RWPE2 (cell line): ENCODE measurements at places on chromosomes 6 and 20.

GRCh38 chr6:111628142-111628850 lies 22.6 kb upstream of the TRAF3IP2 start:
- H3K36me3 ChIP-seq: no peaks in the 10 kb centered on the region
- no peak for DNase-seq
- H3K27me3 ChIP-seq: no peaks in the 10 kb centered on the region
- no peak overlapping the region for H3K4me3 ChIP-seq
- H3K4me1 ChIP-seq: peaks cover 2% of the 10 kb centered on the region
- H3K27ac ChIP-seq: no peak overlapping the region

DNA sequence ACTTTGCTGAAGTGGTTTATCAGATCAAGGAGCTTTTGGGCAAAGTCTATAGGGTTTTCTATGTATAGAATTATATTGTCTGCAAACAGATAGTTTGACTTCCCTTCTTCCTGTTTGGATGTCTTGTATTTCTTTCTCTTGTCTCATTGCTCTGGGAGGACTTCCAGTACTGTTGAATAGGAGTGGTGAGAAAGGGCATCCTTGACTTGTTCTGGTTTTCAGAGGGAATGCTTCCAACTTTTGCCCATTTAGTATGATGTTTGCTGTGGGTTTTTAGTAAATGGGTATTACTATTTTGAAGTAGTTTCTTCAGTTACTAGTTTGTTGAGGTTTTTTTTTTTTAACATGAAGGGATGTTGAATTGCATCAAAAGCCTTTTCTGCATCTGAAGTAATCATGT lies 36.1 kb downstream of the KCNS1 start:
- H3K27ac ChIP-seq: no peak overlapping the region
- DNase-seq: no peak
- no peak overlapping the region for H3K4me3 ChIP-seq
- H3K4me1 ChIP-seq: peaks cover 59% of the 10 kb centered on the region
- H3K36me3 ChIP-seq: peaks cover 26% of the 10 kb centered on the region

- H3K36me3 ChIP-seq: no peaks in the 10 kb centered on the region
- DNase-seq: no peak
- H3K27ac ChIP-seq: no peak overlapping the region
- no peak overlapping the region for H3K4me3 ChIP-seq
Measured at GRCh38 chr6:130766239-130767144, 60.7 kb upstream of the SMLR1 start.

DNA sequence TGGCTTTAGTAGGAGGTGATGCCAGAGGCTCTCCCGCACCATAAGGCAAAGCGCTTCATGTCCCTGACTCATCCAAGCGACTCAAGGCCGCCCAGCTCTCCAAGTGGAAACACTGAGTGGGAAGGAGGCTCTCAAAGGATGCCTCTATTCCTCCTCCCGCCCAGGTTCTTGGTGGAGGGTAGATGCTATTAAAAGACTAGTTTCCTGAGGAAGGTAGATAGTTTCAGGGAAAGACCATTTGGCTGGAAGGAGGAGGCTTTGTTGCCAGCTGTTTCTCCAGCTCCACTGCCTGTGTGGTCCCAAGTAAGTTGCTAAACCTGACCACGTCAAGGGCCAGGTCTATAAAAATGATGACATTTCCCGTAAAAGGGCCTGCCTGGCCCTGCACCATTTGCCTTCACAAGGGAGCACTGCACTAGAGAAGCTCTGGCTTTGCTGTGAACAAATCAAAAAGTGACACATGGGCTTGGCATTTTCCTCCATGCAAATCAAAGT lies 48.2 kb downstream of the GMDS start:
- DNase-seq: no peak
- H3K27me3 ChIP-seq: no peaks in the 10 kb centered on the region
- no peak overlapping the region for H3K27ac ChIP-seq
- no peak overlapping the region for H3K4me3 ChIP-seq
- no peaks in the 10 kb centered on the region for H3K4me1 ChIP-seq

- no peak overlapping the region for H3K27ac ChIP-seq
- no peaks in the 10 kb centered on the region for H3K4me1 ChIP-seq
- no peaks in the 10 kb centered on the region for H3K36me3 ChIP-seq
- H3K27me3 ChIP-seq: no peaks in the 10 kb centered on the region
- DNase-seq: no peak
Measured at GRCh38 chr6:46674410-46674809, 13.3 kb upstream of the TDRD6 start.

DNA sequence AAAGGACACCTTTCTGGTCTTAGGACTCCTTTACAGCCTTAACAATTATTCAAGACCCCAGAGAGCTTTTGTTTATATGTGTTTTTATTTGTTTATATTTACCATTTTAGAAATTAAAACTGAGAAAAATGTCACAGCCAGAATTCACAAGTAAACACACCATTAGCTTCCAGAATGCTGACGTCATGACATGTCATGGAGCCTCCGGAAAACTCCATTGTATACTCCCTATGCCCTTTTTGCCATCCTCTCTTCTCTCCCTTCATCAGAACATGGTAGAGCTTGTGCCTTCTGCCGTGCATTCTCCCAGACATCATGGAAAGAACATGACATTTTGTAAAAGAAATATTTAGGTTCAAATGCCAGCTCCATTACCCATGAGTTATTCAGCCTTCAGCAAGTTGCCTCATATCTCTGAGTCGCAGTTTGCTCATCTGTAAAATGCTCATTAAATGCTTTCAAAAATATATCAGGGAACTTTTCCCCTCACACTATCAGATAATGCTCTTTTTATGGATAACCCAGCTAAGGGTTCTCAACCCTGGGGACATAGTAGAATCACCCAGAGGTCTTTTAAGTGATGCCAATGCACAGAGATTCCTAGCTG lies 27.8 kb downstream of the TNFAIP3 start:
- no peaks in the 10 kb centered on the region for H3K27me3 ChIP-seq
- DNase-seq: no peak
- H3K4me3 ChIP-seq: no peak overlapping the region
- peak overlapping the region; percentile 38 for H3K27ac ChIP-seq
- H3K36me3 ChIP-seq: no peaks in the 10 kb centered on the region
- H3K4me1 ChIP-seq: peaks cover 26% of the 10 kb centered on the region

- DNase-seq: no peak
- no peak overlapping the region for H3K4me3 ChIP-seq
- no peaks in the 10 kb centered on the region for H3K36me3 ChIP-seq
- H3K27me3 ChIP-seq: no peaks in the 10 kb centered on the region
Measured at GRCh38 chr20:8408587-8409307, 276.7 kb downstream of the PLCB1 start.

- DNase-seq: peak; percentile 47
- no peaks in the 10 kb centered on the region for H3K27me3 ChIP-seq
- H3K4me3 ChIP-seq: no peak overlapping the region
- no peaks in the 10 kb centered on the region for H3K36me3 ChIP-seq
Measured at GRCh38 chr20:53767206-53767930, 173.7 kb upstream of the ZNF217 start.

DNA sequence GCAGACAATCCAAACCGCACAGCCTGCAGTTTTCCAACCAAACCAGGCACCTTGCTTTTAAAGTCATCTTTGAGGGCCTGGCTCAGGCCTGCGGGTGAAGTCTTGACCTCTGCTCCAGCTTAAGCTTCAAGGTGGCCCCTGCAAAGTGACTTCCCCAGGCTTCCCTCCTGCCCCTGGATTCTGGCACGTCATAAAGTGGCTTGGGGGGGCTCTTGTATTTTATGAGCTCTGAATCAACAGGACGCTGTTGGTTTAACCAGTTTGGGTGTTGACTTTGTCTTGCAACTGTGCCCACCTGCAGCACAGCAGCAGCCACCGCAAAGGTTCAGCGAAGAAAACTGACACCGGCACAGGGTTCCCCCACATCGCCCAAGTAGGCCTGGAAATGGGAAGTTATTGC lies 81.2 kb downstream of the NFATC2 start:
- H3K27me3 ChIP-seq: no peaks in the 10 kb centered on the region
- H3K4me1 ChIP-seq: peaks cover 11% of the 10 kb centered on the region
- H3K4me3 ChIP-seq: no peak overlapping the region
- H3K36me3 ChIP-seq: no peaks in the 10 kb centered on the region
- no peak overlapping the region for H3K27ac ChIP-seq
- peak; percentile 66 for DNase-seq

DNA sequence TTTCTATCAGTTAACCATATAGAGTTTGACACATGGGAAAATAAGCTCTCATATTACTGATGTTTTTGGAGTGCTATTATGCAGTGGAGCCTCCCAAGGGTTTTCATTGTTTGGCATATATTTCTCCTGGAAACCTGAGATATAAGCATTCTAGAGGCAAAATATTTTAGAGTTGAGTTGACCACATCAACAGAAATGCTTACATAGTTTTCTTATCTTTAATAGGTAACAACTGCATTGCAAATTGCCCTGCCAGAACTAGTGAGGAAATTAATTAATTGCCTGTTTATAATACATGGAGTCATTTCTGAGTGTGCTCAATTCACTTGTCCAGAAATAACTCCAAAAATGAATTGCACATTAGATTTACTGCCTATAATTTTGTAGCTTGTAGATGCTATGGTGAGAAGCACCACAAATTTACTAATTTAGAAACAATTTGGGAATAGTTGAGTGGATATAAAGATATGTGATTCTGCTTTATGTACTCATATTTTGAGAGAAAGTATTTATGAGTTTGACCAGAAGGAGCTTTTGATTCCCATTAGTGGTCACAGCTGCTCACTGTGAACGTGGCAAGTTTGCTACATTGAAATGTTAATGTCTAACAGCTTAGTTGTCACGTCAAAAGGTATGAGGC lies 288.7 kb downstream of the CD109 start:
- no peak overlapping the region for H3K27ac ChIP-seq
- DNase-seq: no peak
- H3K36me3 ChIP-seq: no peaks in the 10 kb centered on the region
- peaks cover 5% of the 10 kb centered on the region for H3K27me3 ChIP-seq
- no peaks in the 10 kb centered on the region for H3K4me1 ChIP-seq
- H3K4me3 ChIP-seq: no peak overlapping the region

GRCh38 chr6:52116605-52116948 lies 29.2 kb upstream of the PKHD1 start:
- DNase-seq: no peak
- H3K4me1 ChIP-seq: no peaks in the 10 kb centered on the region

DNA sequence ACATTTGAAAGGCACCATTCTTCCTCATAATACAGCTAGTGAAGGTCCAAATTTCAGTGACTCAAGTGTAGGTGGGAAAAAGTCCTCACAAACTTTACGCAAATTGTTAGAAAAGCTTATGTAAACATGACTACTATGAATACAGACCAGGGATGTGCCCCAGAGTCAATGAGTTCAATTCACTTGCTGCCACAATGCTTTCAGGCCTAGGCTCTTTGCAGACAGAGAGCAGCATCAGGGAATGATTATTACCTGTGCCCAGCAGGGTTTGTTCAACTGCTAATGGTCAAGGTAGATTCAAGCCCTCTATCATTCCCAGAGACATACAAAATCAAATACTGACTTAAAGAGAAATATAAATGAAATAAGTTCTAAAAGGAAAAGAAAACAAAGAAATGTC lies 84.0 kb downstream of the LAMA2 start:
- no peaks in the 10 kb centered on the region for H3K4me1 ChIP-seq
- no peaks in the 10 kb centered on the region for H3K27me3 ChIP-seq
- H3K27ac ChIP-seq: no peak overlapping the region
- H3K4me3 ChIP-seq: no peak overlapping the region
- no peak for DNase-seq

- H3K27ac ChIP-seq: peak overlapping the region; percentile 89
- DNase-seq: no peak
- H3K36me3 ChIP-seq: no peaks in the 10 kb centered on the region
- H3K27me3 ChIP-seq: no peaks in the 10 kb centered on the region
Measured at GRCh38 chr6:3405182-3405518, 51.7 kb downstream of the SLC22A23 start.

GRCh38 chr6:3285049-3285639 lies 26.4 kb downstream of the PSMG4 start:
- no peak overlapping the region for H3K4me3 ChIP-seq
- peak; percentile 42 for DNase-seq
- no peaks in the 10 kb centered on the region for H3K27me3 ChIP-seq
- H3K36me3 ChIP-seq: no peaks in the 10 kb centered on the region
- H3K27ac ChIP-seq: no peak overlapping the region
- H3K4me1 ChIP-seq: peaks cover 12% of the 10 kb centered on the region

DNA sequence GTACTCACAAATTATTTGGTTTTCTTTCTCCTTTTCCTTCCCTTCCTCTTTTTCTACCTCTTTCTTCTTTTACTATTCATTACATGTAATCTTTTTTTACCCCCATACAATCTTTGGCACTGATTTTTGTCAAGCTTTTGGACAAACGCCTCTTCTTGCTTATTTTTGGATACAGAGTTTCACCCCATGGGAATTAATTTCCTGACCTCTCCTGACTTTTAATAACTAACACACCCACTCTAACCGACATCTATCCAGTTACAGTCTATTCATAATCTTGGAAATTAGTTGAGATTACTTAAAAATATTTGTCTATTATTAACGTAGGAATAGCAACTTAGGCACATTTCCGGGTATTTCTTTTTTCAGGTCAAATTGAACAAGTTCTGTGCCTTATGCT lies 101.2 kb downstream of the HDGFL1 start:
- H3K27me3 ChIP-seq: no peaks in the 10 kb centered on the region
- H3K4me3 ChIP-seq: no peak overlapping the region
- no peaks in the 10 kb centered on the region for H3K4me1 ChIP-seq
- no peak overlapping the region for H3K27ac ChIP-seq
- DNase-seq: no peak

DNA sequence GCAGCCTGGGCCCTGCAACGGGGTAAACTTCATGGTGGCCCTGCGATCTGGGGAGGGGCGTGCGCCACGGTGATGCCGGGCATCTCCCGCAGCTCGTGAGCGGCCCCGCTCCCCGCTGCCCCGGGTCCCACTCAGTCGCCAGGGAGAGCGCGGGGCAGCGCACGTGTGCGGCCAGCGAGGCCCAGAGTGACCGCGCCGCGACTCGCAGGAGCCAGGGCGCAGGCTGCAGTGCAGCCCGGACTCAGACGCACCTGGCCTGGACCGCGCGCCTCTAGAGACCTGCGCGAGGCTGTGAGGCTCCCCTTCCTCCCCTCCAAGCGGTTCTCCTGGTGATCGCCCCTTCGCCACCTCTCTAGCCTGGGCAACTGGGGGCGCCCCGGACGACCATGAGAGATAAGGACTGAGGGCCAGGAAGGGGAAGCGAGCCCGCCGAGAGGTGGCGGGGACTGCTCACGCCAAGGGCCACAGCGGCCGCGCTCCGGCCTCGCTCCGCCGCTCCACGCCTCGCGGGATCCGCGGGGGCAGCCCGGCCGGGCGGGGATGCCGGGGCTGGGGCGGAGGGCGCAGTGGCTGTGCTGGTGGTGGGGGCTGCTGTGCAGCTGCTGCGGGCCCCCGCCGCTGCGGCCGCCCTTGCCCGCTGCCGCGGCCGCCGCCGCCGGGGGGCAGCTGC lies 652 bp downstream of the BMP6 start:
- H3K4me1 ChIP-seq: peaks cover 13% of the 10 kb centered on the region
- H3K4me3 ChIP-seq: peak overlapping the region; percentile 33
- H3K36me3 ChIP-seq: no peaks in the 10 kb centered on the region
- peaks cover 52% of the 10 kb centered on the region for H3K27me3 ChIP-seq

- no peak for DNase-seq
- H3K4me1 ChIP-seq: no peaks in the 10 kb centered on the region
- no peak overlapping the region for H3K27ac ChIP-seq
- H3K4me3 ChIP-seq: no peak overlapping the region
Measured at GRCh38 chr6:111959766-111960165, 86.5 kb upstream of the FYN start.
